ENCODE measurements at places on chromosomes 4 and X. TPM values are rescaled to one million over a fixed set of nuclear protein-coding genes. Genes with fewer than 3 reads are reported as not detected.

Gene PCDH19
- polyA plus RNA-seq: not detected

Gene MAPK10
- 0.49 TPM for polyA plus RNA-seq

Gene LRCH2
- polyA plus RNA-seq: not detected

Gene BST1
- polyA plus RNA-seq: not detected

Gene ZBTB33
- 19.7 TPM for polyA plus RNA-seq

Gene ARHGEF38
- polyA plus RNA-seq: 0.30 TPM

Gene VCX2
- polyA plus RNA-seq: not detected

Gene NOX1
- polyA plus RNA-seq: not detected

Gene BEX1
- polyA plus RNA-seq: not detected

Gene MYOZ2
- polyA plus RNA-seq: not detected

Gene NSDHL
- polyA plus RNA-seq: 15.8 TPM

Gene MAGEA2B
- not detected for polyA plus RNA-seq

Gene ZFP92
- 0.18 TPM for polyA plus RNA-seq

Gene CLIC2
- polyA plus RNA-seq: not detected

Gene SMIM10L2A
- polyA plus RNA-seq: 0.06 TPM

Gene GPR143
- 0.10 TPM for polyA plus RNA-seq

Gene SH2D1A
- 85.1 TPM for polyA plus RNA-seq

Gene CA5B
- 89.2 TPM for polyA plus RNA-seq

Gene SLC34A2
- not detected for polyA plus RNA-seq

Gene TENM3
- polyA plus RNA-seq: not detected

Gene WDR17
- not detected for polyA plus RNA-seq

Gene CT45A6
- polyA plus RNA-seq: not detected

Gene PRRG3
- not detected for polyA plus RNA-seq

Gene DCAF4L1
- not detected for polyA plus RNA-seq

Gene METAP1
- 33.6 TPM for polyA plus RNA-seq

Gene CASP3
- polyA plus RNA-seq: 7.3 TPM

Gene SYTL4
- polyA plus RNA-seq: not detected

Gene CLNK
- polyA plus RNA-seq: not detected

Gene MAGEA11
- polyA plus RNA-seq: not detected

Gene EVC2
- 0.31 TPM for polyA plus RNA-seq

Gene DMP1
- polyA plus RNA-seq: not detected

Gene UBA1
- 149 TPM for polyA plus RNA-seq

Gene RADX
- polyA plus RNA-seq: 5.2 TPM

Gene LRP2BP
- 0.20 TPM for polyA plus RNA-seq

Gene SPATA4
- polyA plus RNA-seq: not detected
